Pons (tissue), 1 donor: ENCODE measurements at places on chromosomes 7 and 10.

- DNase-seq, result no peak
These were observed 83.5 kb downstream of the SPDYE5 start for GRCh38 chr7:75575488-75576121.

DNA sequence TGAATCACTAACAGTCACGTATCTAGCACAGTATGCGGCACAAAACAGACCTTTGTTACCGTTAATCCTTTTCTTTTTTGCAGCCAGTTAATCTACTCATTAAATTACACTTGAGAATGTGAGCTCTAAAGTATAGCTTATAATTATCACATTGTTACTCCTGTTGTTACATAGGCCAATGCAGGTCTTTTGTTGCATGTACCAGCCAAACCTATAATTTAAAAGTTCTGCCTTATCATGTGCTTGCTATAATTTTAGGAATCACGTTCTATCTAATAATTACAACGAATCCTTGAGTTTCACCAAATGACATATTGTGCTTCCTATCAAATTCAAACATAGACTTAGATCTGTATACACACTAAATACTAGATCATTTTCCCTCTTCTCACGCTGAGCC is 245.1 kb downstream of the DGKI start:
- DNase-seq, result no peak

GRCh38 chr7:140778975-140779374 is 82.5 kb downstream of the NDUFB2 start:
- DNase-seq, result no peak

- peak; percentile 95 for DNase-seq
These were observed 16.7 kb downstream of the ELN start for GRCh38 chr7:74044366-74045350.

GRCh38 chr10:130744631-130745030 is 566.9 kb downstream of the TCERG1L start:
- DNase-seq, result no peak

DNA sequence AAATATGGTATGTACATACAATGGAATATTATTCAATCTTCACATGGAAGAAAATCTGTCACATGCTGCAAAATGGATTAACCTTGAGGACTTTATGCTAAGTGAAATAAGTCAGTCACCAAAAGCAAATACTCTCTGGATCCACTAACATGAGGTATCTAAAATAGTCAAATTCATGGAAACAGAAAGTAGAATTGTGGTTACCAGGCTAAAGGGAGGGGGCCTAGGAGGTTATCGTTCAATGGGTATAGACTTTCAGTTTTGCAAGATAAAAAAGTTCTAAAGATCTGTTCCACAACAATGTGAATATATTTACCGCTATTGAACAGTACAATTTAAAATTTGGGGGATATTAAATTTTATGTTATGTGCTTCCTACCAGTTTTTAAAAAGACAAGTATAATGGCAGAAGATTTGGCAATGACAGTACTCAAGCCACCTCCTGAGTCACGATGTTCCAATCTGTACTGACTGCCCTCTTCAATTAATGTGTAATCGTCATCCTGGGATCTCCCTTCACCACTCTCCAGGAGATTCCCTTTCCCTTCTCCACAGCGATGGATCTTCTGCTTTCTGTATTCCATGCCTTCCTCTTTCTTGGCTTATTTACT is 32.3 kb upstream of the IL6 start:
- DNase-seq, result no peak

DNA sequence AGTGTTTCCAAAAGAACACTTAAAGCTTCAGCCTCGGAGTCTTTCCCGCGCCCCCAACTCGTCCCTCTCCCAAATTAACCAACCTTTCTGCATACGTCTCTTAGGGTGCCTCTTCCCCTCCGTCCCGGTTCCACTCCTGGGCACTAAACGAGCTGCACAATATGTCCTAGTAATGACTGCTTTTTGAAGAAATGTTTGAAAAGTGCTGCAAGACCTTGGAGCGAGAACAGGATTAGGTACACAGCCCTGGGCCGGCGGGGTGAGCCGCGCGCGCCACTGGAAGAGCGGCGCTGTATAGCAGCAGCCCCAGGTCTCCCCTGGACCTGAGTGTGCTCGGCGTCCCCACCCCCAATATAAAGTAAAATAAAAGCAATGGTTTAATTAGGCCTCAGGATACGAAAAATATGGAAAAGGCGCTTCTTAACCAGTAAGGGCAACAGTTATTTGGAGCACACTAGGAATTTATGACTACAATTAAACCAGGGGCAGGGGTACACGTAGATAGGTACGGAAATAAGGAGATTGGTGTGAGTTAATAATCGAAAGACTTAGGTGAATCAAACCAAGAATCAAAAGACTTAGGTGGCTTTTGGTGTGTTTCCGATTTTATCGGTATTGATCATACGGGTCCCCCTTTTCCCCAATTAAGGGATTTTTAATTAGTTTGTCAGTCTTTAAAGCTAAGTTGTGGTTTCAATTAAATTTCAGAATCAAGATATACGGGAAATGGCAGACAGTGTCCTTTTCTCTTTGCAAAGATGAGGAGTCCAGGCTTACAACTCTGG is 1.9 kb downstream of the TET1 start:
- no peak for DNase-seq

DNA sequence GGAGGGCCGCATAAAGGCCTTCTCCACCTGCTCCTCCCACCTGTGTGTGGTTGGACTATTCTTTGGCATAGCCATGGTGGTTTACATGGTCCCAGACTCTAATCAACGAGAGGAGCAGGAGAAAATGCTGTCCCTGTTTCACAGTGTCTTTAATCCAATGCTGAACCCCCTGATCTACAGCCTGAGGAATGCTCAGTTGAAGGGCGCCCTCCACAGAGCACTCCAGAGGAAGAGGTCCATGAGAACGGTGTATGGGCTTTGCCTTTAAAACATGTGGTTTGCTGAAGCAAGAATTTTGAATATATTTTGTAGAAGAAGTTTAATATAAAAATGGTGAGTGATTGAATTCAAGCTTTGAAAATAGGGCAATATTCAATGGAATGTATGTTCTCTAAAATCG is 889 bp downstream of the OR2A2 start:
- DNase-seq, result no peak

DNA sequence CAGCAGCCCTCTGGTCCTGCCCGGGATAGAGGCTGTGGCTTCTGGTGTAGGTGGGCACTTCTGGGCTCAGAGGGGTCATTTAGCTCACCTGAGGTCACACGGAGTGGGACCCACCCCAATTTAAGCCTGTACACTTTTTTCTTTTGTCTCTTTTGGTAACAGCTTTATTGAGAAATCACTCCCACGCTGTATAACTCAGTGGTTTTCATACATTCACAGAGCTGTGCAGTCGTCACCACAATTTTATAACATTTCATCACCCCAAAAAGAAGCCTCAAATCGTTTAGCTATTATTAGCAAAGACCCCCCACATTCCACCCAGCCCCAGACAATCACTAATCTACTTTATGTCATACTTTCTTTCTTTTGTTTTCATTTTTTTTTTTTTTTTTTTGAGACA is 62.3 kb downstream of the LHPP start:
- DNase-seq, result no peak

DNA sequence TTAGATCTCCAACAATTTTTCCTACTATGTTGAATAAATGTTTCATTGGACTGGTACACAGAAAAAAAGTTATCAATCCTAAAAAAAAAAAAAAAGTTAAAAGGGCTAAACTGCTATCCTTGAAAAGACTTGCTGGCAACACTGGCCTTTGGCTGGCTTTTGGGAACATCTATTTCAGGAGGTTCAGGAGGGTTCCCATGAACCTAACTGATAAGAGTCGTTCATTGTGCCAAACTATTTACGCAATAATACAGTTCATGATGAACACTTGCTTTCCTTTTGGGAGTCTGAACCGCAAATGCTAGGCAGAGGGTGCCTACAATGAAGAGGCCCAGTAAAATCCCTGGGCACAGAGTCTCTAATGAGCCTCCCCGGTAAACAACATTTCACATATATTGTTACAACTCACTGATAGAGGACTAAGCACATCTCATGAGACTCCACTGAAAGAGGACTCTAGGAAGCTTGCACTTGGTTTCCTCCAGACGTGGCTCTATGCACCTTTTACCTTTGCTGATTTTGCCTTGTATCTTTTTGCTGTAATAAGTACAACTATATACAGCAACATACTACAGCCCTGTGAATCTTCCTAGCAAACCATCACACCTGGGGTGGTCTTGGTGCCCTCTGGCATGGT is 45.0 kb downstream of the ZFAND4 start:
- DNase-seq, result no peak

DNA sequence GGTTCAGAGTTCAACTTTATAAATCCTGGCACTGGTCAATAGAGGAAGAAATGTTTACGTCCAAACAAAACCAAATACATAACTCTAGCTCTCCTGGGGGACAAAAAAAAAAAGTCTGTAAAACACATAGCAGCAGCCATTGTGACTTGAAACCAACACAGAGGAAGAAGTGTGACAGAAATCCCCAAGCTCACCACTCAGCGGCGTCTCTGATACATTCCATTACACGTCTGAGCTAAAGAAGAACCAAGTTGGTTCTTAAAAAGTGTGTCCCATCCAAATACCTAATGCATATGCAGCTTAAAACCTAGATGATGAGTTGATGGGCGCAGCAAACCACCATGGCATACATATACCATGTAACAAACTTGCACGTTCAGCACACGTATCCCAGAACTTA is 58.3 kb upstream of the NANOS1 start:
- DNase-seq, result no peak

DNA sequence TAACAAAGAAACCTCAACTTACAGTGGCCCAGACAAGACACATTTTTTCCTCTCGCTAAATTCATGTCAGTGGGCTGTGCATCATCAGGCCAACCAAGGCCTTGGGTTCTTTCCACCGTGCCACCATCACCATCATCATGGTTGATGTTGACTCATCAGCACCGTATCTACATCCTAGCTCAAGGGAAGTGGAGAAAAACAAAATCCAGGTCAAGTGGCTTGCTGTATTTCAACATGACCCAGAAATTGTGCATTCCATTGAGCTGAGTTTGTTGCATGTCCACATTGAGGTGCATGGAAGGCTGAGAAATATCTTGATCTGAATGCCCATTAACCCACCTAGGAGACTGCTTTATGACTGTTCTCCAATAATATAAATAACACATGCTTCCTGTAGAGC is 312.4 kb upstream of the CDC14C start:
- no peak for DNase-seq

GRCh38 chr10:70753026-70753663 is 32.0 kb downstream of the TBATA start:
- peak; percentile 55 for DNase-seq

GRCh38 chr7:74193054-74193453 is 16.8 kb upstream of the LAT2 start:
- DNase-seq, result no peak

DNA sequence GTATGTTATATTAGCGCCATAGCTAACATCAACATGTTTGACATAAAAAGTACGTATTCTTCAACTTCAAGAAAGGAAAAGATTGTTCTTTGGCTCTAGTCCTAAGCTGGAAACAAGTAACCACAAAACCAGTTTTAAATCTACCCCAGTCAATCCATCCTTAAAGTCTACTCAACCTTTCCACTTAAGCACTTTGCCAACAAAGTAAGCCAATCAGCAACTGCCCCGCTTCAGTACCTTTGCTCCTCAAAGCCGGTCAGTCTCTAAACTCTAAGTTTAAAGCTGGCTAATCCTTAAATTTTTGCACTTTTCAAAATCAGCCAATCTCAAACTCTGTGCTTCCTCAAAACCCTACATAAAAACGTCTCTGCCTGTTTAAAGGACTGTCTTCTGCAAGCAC is 8.1 kb downstream of the ZNF438 start:
- DNase-seq, result no peak

GRCh38 chr10:115830265-115830970 is 442.6 kb downstream of the GFRA1 start:
- DNase-seq, result no peak

DNA sequence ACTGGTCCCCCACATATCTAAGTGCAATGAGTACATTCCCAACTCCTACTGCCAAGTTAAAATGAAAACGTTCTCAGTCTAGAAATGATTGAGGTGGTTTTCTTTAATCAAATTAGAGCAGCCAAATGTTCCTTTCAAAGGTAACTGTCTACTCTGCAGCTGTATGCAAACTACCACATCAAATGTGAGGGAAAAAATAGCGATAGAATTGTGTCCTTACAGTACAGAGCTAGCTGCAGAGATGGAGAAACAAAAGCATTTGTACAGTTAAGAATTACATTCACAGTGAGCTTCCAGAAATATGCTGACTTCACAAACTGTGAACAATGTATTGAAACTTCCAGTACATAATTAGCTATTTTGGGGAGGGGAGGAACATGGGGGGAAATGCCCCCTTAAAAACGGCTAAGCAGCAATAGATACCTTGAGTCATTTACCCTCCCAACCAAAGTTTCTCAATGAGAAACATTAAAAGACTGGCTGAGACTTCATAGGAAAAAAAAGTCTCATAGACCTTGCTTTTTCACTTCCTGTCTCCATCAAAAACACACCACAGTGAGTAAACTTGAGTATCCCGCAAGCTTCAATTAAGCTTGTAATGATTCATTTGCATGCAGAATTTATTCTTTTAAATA is 22.9 kb downstream of the CDK6 start:
- no peak for DNase-seq
